NCI-H1694 treated with DMSO at 0.1 percent for 48 hours (cell line): ENCODE measurements at places on chromosomes 3 and 15.

DNA sequence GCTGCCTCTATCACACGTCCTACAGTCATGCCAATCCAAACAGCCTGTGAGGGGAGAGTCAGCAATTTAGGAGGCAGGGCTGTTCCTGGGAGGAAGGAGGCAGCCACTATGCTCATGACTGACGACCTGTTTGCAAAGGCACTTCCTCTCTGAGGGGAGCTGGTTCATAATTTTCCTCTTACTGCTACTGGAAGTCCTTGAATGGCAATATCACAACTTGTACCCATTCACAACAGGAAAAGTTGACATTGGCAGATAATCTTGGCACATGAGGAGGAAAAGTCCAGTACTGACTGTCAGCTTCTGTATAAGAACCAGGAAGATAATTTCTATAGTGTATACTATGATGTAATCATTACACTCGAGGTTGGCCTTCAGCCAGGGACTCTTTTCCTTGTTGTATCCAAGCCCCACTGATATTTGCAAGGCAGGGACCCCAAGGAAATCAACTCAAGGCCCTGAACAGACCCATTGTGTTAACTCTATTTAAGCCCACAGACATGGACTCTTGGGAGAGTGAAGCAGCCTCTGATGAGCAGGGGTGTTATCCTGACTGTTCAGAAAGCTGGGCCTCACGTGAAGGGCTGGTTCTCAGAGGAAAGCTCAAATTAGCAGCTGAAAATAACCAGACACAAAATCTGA, 267.3 kb upstream of the ADAMTS9 start:
- no peak for DNase-seq

DNA sequence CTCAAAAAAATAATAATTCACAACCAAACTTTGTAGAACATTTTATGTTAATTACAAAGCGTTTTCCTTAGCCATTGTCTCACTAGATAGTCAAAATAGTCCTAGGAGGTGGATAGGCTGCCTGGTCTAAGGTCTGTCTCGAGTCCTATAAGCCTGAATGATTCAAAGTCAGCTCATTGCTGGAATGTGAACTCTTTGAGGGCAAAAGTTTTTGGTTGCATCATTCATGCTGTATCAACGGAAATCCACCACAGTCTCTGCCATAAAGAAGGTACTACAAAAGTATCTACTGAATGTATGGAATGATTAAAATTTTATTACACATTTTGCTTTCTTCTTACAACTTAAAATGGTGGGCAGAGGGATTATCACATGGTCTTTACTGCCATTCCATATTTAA, 387.3 kb upstream of the RARB start:
- no peak for DNase-seq

DNA sequence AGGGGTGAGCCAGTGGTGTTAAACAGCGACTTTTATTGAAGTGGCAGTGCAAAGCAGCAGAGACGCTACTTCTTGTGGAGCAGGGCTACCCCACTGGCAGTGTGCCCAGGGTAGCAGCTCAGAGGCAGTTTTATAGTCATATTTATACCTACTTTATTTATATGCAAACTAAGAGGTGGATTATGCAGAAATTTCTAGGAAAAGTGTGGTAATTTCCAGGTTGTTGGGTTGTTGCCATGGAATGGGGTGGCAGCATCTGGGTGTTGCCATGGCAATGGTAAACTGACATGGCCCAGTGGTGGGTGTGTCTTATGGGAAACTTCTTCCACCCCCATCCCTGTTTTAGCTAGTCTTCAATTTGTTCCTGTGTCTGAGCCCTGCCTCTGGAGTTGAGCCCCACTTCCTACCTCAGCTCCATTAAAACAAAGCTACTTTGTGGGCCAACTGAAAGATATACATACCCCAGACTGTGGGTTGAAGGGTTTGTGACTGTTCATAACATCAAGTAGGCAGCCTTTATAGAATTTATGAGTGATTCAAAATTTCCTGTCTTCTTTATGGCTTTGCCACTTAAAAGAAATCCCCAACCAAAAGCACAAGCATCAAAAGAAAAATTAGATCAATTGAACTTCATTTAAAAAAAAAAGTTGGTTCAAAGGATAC, 60.3 kb downstream of the EBLN2 start:
- DNase-seq: no peak

DNA sequence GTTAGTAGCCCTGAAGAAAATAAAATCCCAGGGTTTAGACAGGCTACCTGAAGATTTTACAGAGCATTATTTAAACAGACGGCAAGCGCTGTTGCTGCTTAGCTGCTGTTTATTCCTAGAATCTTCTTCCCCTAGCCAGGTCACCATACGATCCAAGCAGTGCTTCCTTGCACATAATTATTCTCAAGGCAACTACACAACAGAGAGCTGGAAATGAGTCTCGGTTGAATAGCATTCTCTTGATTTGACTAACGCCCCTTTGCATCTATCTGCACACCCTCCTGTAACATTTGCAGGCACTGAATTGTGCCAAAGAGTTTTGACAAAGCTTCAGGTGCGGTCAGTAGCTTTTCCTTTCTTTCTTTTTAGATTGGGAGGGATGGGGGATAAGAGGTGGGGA, 564.4 kb downstream of the TBL1XR1 start:
- DNase-seq: no peak

DNA sequence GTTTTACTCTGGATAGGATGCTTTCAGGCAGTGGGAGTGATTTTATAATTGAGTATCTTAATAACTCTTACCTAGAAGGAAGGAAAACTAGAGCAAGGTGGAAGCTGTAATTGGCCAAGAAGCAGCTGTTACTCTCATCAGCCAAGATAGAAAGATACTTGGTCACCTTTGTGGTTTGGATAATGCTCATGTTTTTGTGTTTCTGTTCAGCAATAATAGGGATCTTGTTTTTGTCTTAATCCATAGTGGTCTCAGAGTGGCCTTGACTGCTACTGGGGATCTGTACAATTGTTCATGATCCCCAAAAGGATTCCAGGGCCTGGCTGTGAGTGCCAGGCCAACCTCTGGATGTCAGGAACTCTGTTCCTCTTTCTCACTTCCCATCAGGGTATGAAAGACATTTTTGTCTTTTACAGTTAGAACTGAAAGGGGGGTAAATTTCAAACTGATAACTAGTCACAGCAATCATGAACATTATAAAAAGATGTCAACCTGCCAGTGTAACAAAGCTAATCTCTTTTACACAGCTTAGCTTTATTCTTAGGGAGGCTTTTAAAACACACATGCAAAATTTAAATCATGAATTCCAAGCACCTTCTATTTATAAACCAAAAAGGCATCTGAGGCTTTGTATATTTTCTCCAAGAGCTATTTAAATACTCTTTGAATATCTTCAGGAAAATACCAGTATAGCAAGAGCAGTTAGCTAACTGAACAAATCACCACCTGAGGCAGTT, 6.0 kb downstream of the UBL7 start:
- no peak for DNase-seq

GRCh38 chr3:42302924-42303634, 37.1 kb upstream of the CCK start:
- DNase-seq: no peak

GRCh38 chr15:46996359-46996758, 720.9 kb upstream of the SEMA6D start:
- DNase-seq: no peak

DNA sequence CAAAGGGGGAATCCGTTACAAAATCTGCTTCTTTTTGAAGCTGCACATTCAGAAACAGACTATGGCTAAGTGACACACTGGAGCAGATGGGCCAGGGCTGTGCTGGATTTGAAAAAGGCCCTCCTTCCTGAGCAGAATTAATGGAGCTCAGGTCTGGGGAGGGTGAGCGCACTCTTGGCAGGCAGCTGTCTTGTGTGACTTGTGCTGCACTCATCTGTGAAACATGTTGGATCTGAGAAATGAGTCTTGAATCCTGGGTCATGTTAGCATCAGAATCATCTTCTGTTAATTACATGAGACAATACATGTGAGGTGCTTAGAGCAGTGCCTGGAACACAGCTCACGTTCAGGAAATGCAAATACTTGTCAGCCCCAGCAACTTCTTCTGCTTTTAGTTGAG, 219.6 kb downstream of the THSD4 start:
- DNase-seq: no peak

DNA sequence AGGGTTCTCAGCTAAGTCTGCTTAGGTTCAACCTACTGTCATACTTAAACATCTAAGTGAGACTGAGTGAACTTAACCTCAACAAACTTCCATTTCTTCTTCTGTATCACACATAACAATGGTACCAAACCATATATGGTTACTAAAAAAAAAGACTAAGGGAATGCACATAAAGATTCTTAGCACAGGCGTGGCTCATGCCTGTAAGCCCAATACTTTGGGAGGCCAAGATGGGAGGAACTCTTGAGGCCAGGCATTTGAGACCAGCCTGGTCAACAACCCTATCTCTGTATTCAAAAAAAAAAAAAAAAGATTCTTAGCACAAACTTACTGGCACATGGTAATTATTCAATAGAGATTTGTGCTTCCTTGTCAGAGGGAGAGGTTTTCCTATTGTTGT, 57.9 kb downstream of the ACAP2 start:
- no peak for DNase-seq

DNA sequence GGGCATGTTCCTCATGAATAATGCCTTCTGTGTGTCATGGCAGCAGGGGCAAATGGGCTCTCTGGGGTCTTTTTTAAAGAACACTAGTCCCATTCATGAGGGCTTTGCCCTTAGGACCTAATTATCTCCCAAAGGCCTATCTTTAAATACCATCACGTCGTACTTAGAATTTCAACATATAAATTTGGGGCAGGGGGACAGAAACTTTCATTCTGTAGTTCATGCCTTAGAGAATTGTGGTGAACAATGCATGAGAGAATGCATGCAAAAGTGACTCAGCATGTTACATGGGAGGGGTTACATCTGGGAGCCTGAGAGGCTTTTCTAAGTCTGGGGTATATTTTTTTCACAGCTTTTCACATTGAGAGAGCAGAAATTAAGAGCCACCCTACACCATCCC, 208.5 kb upstream of the ROPN1 start:
- no peak for DNase-seq

GRCh38 chr15:82530606-82531379, 9.5 kb downstream of the RPS17 start:
- no peak for DNase-seq

DNA sequence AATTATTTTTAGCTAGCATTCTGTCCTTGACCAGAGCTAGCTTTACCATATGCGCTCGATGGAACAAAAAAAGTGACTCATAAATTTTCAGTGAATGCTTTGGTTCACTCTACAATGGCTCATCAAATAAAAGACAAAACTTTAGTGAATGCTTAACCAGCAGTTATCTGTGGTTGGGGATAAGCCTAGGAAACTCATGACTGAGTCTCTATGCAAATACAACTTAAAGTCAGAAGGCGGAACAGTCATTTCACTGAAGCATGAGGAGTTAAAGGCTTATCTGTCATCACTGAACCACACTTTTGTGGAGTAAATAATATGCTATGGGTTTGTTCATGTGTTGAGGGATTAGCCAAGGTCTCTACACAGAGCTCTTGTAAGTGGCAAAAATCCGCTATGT, 308.4 kb downstream of the SQOR start:
- DNase-seq: no peak

- DNase-seq: peak; percentile 55
These were observed 323.8 kb upstream of the DNAJC19 start for GRCh38 chr3:181313335-181313734.

GRCh38 chr3:43349716-43350115, 63.4 kb downstream of the SNRK start:
- DNase-seq: no peak

DNA sequence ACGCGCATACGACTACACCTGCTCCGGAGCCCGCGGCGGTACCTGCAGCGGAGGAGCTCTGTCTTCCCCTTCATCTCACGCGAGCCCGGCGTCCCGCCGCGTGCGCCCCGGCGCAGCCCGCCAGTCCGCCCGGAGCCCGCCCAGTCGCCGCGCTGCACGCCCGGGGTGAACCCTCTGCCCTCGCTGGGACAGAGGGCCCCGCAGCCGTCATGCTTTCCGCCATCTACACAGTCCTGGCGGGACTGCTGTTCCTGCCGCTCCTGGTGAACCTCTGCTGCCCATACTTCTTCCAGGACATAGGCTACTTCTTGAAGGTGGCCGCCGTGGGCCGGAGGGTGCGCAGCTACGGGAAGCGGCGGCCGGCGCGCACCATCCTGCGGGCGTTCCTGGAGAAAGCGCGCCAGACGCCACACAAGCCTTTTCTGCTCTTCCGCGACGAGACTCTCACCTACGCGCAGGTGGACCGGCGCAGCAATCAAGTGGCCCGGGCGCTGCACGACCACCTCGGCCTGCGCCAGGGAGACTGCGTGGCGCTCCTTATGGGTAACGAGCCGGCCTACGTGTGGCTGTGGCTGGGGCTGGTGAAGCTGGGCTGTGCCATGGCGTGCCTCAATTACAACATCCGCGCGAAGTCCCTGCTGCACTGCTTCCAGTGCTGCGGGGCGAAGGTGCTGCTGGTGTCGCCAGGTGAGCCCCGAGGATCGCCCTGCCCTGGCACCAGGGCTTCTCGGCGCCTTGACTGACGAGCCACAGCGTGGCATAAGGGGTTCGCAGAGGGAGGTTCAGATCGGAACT, 420 bp downstream of the SLC27A2 start:
- no peak for DNase-seq

DNA sequence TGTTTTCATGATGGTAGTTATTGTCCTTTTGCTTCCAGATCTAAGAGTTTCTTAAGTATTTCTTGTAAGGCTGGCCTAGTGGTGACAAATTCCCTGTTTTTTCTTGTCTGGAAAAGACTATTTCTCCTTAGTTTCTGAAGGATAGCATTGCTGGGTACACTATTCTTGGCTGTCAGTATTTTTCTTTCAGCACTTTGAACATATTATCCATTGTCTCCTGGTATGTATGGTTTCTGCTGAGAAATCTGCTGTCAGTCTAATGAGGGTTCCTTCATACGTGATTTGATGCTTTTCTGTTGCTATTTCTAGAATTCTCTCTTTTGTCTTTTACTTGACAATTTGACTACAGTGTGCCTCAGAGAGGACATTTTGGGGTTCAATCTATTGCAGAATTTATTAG, 134.3 kb downstream of the CGGBP1 start:
- DNase-seq: no peak

- DNase-seq: no peak
These were observed 24.7 kb downstream of the IP6K1 start for GRCh38 chr3:49761661-49762060.

DNA sequence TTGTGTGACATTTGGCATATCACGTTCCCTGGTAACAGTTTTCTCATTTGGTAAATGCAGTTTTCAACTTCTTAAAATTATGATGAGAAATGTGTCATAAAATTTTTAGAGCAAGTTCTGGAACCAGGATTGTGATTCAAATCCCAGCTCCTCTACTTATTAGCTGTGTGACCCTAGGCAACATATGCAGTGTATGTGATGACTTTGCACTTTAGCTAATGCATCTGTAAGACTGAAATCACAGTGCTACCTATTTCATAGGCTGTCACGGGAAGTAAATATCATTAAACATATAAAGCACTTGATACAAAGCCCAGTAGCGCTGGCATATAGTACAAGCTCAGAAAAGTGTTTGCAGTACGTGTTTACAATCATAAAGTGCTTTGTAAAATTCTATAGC, 419.4 kb downstream of the GRM7 start:
- no peak for DNase-seq
